ENCODE measurements at places on chromosomes 7 and 10.
A peak's percentile ranks its signal among the peaks of the same experiment; 100 is the strongest.

GRCh38 chr10:28668363-28669226 lies 8.7 kb upstream of the BAMBI start:
- no peak for DNase-seq

DNA sequence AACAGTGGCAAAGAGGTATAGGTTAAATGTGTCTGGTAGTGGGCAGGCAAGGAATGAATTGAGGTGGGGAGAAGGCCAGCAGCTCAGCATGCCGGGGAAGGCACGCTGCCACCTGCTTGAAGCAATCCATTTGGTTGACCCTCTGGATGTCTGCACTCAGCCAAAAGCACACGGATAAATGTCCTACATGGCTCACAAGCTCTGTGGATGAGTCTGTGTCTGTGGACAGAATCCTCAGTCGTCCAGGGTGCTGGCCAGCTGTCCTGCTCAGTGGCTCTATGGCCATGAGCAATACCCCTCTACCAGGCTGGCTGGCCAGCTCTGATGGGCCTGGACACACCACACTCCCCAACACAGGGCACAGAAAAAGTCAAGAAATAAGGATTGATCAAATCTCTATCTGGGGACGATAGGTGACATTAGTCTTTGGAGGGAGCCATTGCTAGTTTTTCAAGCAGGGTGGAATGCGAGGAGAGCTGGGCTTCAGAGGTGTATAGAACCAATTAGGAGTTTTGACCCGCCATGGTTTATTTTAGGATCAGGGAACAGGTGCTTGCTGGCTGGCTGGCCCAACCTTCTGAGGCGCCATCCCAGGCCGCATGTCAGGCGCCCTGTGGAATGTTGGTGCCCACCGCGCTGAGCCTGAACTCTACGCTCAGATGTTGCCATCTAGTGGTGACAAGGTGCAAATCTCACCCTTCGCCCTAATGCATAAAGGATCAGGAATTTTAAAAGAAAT lies 493.4 kb downstream of the TNS3 start:
- peak; percentile 34 for DNase-seq

- no peak for DNase-seq
Observed at GRCh38 chr10:109898666-109899355, 24.5 kb downstream of the XPNPEP1 start.

GRCh38 chr10:74738052-74738451 lies 88.3 kb upstream of the KAT6B start:
- no peak for DNase-seq

DNA sequence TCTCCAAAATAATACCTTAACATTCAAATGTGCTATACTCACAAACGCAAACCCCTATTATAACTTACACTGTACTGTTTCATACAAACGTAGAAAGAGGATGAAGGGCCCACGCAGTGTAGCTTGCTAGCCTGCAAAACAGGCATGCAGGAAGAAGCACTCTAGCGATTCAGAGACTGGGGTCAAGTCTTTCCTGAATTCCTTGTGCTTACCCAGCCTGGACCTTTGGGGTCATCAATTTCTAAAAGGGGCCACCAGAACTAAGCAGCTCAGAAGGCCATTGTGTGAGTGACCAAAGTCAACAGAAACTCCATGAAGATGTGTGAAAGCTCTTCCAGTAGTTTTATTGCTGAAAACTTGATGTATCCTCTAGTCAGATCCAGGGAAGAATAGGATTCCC lies 111.9 kb downstream of the SVIL start:
- DNase-seq, result no peak

- DNase-seq, result no peak
Observed at GRCh38 chr10:99798031-99798430, 15.6 kb downstream of the ABCC2 start.

DNA sequence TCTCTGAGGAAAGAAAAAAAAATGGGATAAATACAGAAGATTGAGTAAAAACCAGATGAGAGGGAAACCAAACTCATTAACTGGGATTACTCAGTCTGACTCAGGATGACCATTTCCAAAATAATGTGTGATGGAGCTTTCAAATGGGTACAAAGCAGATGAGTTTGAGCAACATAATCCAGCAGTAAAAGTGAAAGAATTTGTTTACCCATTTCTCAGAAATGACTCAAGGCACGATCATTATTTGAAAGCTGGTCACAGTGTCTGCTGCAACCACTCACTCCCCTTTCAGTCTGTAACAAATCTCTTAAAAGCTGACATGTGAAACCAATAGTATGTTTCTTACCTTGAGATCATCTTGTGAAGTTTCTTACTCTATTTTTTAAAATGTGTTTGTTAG lies 104.7 kb upstream of the KLF14 start:
- DNase-seq, result peak; percentile 77

DNA sequence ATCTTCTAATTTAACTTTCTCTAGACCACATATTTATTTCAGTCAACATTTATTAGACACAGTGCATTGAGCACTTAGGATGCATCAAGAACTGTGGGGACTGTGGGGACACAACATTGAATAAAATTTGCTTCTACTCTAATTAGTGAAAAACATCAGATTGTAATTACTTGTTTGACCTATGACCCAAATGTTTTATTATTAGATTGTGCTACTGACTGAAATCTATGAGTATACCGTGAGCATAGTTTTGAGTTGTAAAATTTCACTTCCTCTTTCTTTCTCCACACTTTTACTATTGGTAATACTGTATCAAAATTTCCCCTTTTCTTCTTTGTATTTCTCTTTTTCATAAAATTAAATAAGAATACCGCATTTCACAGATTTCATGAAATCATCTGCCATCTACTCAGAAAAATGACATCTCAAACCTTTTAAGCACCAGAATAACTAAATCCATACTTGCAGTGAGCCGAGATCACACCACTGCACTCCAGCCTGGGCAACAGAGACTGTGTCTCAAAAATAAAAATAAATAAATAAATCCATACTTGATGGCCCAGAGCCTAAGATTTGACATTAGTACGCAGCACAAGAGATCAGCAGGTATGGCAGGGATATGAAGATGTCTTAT lies 25.4 kb upstream of the INPP5F start:
- DNase-seq, result no peak

GRCh38 chr7:76206633-76207032 lies 4.9 kb downstream of the SRRM3 start:
- DNase-seq, result no peak

DNA sequence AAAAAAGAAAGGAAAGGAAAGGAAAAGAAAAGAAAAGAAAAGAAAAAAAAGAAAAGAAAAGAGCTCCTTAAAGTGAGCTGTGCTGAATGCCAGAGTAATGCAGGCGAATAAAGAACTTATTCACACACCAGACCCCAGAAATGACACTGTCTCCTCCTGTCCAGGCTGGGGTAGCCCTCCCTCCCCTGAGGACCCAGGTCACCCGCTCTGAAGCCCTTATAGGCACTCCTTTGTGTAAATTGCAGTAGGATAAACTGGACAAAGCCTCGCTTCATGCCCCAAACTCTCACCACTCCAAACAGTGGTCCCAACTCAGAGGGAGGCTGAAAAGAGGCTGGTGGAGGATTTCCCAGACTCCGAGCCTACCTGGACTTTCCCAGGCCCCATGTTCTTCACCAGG lies 46.3 kb downstream of the PKD1L1 start:
- DNase-seq, result no peak

- DNase-seq, result no peak
Observed at GRCh38 chr10:79431891-79432831, 13.3 kb downstream of the ZCCHC24 start.

- peak; percentile 25 for DNase-seq
Observed at GRCh38 chr10:338171-339037, 203.1 kb downstream of the ZMYND11 start.

- DNase-seq, result no peak
Observed at GRCh38 chr10:113093188-113094113, 143.4 kb downstream of the TCF7L2 start.

- no peak for DNase-seq
Observed at GRCh38 chr7:2257046-2257551, 15.1 kb downstream of the NUDT1 start.

DNA sequence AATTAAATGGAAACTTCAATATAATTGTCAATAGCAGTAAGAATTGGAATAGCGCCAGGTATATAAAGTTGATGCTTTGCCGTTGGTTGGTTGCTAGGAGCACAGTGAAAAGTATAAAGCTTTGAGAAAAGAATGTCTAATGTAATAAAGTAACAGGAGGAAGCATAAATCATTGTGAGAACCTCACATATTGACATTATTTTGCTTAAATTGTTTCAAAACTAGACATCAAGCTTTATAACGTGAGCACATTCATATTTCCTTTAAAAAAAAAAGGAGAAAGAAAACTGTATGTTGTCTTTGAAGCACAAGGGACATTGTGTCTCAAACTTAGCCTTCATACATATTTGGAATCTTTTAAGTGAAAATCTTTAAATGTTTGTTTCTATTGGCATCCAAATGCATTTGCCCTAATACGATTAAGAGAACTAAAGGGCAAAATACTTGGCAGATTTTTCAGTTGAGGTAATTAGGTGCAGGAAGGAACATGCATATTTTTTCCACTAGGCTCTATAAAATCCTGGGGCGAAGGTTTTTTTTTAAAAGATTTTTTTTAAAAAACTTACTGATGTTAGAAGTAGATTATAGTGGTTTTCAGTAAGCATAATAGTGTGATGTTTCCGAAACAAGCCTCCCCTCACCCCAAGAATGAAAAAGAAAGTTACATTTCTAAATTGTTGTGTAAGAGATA lies 92.4 kb downstream of the ARID5B start:
- no peak for DNase-seq

GRCh38 chr7:49771427-49772176 lies 1.8 kb upstream of the VWC2 start:
- DNase-seq, result no peak

- no peak for DNase-seq
Observed at GRCh38 chr7:42192851-42193461, 44.1 kb downstream of the GLI3 start.

DNA sequence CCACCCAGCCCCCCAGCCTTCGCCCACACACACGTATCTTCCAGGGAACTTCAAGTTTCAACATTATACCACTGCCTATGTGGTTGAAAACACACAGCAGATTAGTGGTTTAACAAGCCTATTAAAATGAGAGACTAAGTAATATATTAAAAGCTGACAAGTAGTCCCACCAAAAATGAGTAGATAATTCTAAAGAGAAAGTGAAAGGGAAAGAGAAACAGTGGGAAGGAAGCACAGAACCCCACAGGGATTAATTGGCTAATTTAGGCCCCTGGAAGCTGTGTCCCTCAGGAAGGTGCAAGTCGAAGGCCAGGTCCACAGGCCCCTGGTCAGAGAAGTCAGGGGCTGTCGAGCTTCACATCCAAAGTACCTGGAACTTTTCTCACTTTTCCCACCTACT lies 210.5 kb upstream of the YAE1 start:
- DNase-seq, result no peak

DNA sequence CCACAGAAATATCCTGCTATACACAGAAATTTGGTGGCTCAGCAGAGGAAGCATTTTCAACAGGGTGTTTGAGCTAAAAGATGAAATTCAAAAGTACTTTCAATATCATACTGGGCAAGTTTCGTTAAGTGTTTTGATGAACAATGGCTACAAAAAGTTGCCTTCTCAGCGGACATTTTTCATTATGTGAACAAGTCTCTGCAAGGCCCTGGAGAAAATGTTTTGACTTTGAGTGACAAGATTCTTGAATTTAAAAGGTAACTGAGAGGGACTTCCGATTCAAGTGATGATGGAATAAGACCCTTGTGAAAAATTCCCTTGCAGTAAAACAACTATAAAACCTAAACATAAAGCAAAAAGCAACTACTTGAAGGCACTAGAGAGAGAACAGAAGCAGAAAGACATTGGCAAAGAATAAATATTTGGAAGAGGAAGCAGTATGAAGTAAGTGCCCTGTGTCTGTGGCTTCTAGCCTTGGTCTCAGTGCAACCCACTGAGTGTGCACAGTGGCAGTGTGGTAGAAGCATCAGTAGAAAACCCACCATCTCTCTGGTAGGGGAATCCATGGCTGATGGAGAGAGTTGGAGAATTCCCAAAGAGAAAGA lies 62.5 kb upstream of the NAMPT start:
- DNase-seq, result no peak

GRCh38 chr10:29096303-29096824 lies 192.5 kb upstream of the LYZL1 start:
- no peak for DNase-seq

GRCh38 chr10:92082583-92083280 lies 159.2 kb downstream of the BTAF1 start:
- no peak for DNase-seq

DNA sequence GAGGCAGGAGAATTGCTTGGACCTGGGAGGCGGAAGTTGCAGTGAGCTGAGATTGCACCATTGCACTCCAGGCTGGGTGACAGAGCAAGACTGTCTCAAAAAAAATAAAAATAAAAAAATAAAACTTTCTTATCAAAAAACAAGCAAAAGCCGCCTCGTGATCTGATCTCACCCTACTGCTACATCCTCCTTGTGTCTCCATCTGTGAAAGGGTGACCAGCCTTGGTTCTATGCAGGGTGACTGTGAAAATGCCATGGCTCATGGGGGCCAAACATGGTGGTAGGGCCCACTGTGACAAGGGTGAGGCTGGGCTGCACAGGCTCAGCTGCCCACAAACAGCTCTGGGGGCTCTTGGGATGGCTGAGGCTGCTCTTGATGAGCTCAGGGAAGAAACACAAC lies 968 bp upstream of the OPN4 start:
- no peak for DNase-seq

DNA sequence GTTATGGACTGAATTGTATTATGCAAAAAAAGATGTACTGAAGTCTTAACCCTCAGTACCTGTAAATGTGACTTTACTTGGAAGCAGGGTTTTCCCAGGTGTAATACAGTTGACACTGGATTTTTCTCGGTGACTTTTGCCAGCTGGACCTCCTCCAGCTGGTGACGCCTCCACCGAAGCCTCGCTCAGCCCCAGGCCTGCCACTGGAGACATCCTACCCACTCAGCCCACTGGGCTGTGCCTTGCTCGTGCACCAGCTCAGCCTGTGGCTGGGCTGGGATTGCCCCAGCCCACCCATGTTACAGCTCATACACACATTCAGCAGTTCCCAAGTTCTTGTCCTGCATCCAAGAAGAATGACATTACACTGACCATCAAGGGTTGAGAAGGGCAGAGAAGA lies 42.4 kb upstream of the GPR22 start:
- DNase-seq, result no peak

- no peak for DNase-seq
Observed at GRCh38 chr10:10213237-10213636, 804.4 kb upstream of the CELF2 start.

- DNase-seq, result no peak
Observed at GRCh38 chr10:88489107-88489506, 94.0 kb downstream of the RNLS start.

DNA sequence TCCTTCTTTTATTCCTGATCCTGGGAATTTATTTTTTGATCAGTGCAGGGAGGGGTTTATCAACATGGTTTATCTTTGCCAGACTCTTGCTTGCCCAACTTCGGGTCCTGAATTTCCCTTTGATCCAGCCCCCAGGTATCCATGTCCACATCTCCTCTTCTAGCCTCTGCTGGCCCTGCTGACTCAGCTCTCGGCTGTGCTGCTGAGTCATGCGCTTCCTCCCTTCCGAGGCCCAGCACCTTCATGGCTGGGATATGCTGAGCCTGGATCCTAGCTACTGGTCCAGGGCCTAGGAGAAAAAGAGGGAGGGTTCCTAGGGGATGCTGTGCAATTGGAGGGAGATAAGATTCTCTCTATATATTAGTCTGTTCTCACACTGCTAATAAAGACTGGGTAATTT lies 380.7 kb upstream of the SHH start:
- no peak for DNase-seq
